NCI-H1105 (cell line): ENCODE measurements at places on chromosomes 5 and 9.
A peak's percentile ranks its signal among the peaks of the same experiment; 100 is the strongest.

GRCh38 chr9:131590907-131591844 is 45.9 kb downstream of the PRRT1B start:
- DNase-seq, result peak; percentile 56

DNA sequence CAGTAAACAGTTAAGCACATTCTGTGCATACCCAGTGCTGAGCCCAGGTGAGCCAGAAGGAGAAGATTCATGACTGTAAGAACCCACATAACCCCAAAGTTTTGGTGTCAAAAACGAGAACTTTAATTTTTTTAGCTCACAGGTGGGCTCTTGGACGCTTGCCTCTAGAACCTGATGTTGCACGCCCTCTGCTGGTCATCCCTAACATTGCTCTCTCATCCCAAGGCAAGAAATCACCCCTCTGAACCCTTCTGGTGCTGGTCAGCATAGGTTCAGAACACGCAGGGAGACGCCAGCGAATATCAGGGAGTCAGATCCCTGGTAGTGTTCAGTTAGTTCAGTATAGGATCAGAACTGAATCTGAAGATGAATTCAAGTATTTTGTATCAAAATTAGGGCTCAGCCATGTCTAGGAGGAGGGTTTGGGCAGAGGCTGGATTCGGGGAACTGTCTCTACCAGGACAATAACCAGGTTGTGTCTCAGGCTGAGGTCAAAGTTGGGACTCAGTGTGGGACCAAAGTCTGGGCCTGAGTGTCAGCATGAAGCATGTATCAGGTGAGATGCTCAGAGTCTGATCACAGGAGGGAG is 4.1 kb upstream of the DNAJB5 start:
- peak; percentile 51 for DNase-seq

DNA sequence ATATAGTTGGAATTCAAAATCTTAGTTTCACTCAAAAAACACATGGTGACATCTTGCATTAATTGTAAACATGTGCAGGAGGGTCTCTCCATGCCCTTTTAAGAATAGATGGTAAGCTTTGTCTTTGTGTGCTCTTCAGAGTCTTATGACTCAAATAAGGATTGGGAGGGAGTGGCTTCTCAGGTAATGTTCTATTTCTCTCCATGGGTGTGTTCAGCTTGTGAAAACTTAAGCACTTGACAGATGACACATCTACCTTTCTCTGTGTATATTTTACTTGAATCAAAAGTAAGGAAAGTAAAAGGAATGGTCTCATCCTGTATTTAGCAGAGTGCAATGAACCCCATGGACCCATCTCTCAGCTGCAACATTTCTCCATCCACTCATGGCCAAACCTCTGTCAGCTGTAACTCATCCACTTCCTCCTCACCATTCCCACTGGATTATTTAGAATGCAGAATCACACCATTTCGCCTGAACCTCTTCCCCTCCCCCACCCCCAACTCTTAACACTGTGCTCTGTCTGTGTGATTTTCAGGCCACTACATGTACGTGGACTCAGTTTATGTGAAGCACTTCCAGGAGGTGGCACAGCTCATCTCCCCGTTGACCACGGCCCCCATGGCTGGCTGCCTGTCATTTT is 82.1 kb downstream of the MAMDC2 start:
- DNase-seq, result no peak

DNA sequence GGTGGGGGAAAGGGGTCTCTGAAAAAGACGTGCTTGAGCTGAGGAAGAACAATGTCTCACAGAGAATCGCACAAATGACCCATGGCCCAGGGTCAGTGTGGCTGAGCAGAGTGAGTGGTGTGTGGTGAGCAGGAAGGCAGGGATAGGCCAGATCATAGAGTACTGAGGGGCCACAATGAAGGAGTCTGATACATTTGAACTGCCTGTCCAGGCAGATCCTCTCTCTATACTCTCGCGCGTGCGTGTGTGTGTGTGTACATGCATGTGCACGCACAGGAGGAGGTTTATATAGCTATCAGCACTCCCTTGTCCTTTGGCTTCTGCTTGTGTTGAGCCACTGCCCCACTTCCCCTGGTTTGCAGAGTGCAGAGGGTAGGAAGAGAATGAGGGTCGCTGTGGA is 294.0 kb downstream of the ZNF608 start:
- DNase-seq, result no peak

- DNase-seq, result peak; percentile 53
Observed at GRCh38 chr9:133184971-133185370, 21.3 kb upstream of the GBGT1 start.

- no peak for DNase-seq
Observed at GRCh38 chr5:160230686-160231527, 1.6 kb downstream of the FABP6 start.

- no peak for DNase-seq
Observed at GRCh38 chr9:87760529-87760928, 34.6 kb downstream of the CTSL start.

DNA sequence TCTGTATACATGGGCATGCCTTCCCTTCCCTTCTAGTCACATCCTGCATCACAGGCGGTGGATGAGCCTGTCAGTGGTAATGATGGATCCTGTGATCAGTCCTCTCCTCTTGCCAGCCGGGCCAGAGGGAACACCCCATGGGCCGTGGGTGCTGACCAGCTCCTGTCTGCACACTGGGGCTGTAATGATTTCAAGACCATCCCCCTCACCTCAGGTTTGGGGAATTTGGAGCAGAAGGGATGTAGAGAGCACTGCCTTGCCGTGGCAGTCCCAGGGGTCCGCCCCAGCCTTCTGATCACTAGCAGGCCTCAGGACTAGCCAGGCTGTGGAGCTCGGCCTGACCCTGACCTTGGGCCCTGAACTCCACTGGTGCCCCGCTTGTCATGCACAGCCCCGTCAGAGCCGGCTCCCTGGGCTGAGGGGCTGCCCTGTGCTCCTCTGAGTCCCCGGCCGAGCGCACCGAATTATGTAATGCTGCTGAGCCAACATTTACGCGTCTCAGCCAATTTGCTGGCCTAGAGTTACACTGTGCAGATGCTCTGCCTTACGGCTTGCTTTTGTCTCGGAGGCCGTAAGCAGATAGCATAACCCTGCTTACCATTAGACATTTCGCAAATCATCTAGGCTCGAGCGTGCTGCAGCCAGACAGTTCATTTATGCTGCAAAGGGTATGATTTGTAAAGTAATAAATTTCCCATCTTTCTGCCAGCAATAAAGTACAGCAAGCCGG is 155.3 kb downstream of the MACROH2A1 start:
- no peak for DNase-seq

- DNase-seq, result no peak
Observed at GRCh38 chr5:1760656-1761452, 38.8 kb downstream of the MRPL36 start.

DNA sequence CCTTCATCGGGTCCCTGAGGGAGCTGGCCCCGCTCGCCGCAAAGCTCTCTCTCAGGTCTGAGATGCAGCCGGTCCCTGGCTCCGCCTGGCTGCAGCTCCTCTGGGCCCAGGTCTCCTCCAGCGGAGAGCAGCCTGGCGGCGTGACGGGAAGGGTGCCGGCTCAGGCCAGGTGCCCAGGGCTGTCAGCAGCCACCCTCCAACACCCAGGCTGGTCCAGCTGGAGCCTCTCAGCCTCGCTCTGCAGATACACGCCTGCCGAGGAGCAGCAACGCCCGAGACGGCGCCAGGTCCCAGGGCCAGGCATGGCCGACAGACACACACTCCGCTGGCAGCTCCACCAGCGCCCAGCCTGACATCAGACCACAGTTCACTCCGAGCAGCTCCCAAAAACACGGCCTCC is 25.6 kb downstream of the FAM163B start:
- no peak for DNase-seq

DNA sequence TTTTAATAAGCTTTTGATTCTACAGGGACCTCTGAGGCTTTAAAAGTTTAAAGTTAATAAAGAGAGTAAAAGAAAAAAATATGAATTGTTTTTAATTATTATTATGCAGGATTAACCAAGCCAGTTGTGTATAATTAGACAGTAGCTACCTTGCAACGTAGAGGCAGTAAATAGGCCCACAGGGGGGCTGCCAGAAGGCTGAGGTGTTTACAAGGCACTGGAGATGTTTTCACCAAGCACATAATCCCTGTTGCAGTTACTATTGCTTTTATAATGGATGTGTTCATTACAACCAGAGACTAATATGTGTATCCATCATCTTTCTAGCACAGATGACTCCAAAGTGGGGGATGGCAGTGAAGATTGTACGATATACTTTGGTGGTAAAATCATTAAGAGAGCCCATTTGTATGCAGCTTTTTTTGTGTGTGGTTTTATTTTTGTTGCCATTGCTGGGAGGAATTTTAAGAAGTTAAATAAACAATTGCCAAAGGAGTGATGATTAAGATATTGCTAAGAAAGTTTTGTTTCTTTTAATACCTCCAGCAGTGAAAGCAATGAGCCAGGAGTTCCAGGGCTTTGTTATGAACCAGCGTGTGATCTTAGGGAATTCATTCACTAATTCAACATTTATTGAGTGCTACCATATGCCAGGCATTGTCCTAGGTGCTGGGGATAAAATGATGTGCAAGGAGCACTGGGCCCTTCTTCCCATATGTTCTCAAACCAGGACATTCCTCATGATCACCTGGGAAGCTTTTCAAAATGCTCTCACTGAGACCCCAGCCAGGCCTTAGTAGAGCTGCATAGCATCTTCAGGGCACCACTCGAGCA is 138.7 kb upstream of the EFNA5 start:
- no peak for DNase-seq

DNA sequence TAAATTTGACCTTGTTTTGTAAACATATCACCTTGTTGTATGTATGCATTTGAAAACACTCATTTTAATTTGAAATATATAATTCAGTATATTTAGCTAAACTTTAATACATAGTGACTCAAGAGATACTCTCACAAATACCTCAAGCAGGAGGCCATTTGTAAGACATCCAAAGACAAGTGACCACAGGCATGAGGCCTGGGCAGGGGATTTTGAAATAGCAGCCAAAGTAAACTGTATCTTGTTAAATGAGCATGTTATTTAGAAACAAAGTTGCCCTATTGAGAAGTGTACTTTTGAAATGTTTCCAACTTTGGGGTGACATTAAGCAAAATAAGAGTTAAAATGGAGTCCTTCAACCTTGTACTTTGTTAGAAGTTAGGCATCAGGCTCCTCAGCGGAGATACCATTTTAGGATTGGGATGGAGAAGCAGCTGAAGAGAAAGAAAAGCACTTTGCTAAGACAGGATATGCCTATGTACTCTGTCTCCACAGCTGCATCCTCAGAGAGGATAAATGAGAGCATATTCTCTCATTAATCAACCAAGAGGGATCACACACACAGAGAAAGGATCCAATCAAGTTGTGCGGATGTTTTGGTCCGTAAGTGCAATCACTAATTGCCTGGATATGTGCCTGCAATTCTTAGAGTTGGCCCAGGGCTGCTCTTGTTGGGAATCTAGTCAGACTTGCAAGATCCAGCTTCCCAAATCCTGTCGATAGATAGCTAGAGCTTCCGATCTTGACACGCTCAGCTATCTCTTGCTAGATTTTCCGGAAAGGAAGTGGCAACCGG is 157.5 kb upstream of the HAPLN1 start:
- no peak for DNase-seq

DNA sequence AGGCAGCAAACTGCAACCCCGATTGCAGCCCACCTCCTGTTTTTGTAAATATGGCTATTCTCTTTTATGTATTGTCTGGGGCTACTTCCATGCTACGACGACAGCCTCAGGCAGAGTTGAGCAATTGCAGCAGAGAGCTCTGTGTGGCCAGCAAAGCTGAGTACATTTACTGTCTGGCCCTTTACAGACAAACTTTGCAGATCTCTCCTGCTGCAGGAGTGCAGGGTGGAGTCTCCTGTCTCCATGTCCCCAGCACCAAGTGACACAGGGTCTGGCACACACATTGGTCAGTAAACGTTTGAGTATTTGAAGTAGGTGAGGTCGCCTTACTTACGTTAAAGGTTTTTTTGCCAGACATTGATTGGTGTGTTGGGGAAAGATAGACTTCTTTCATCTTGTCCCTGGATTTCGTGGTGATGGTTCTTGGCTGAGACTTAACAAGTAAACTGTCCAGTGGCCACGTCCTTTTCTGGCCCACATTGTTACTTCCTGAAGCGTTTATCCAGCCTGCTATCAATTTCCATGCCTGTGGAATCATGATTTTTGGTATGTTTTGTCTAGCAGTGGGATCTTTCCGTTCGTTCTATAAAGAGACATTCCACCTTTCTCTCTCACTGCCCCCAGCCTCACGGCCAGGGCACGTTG is 27.2 kb downstream of the PRRC2B start:
- no peak for DNase-seq

- DNase-seq, result no peak
Observed at GRCh38 chr5:157266286-157267007, 524 bp downstream of the CYFIP2 start.

- DNase-seq, result peak; percentile 42
Observed at GRCh38 chr5:177473443-177474001, at the start of gene DBN1. Gene DBN1, minus strand, starts transcription at chr5:177473634. Its CDS starts 113 bp downstream, at chr5:177473521.

- peak; percentile 33 for DNase-seq
Observed at GRCh38 chr9:128456613-128457061, 831 bp downstream of the ODF2 start.

- DNase-seq, result no peak
Observed at GRCh38 chr5:40780199-40780598, 18.0 kb downstream of the PRKAA1 start.

- no peak for DNase-seq
Observed at GRCh38 chr5:168006456-168007130, 284.9 kb upstream of the WWC1 start.

- no peak for DNase-seq
Observed at GRCh38 chr5:80479713-80480112, 8.2 kb upstream of the FAM151B start.

- peak; percentile 0 for DNase-seq
Observed at GRCh38 chr5:125835293-125836172, 587.7 kb upstream of the GRAMD2B start.

DNA sequence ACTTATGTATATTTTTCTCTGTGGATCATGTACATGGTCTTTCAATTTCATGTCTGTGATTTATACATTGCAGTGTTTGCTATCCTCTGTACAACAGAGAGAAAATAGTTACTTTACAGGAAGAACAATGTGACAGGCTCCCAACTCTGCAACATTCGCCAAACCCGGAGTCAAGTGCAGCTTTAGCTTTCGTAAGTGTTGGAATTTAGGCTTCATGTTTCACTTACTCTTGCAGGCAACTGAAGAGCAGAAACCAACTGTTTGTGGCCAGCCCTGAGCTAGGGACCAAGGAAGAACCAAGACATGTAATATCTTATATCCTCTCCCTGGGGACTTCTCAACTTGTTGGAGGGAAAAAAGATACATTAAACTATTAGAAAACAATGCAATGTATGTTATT is 147.9 kb downstream of the C5orf15 start:
- no peak for DNase-seq
